ENCODE measurements at places on chromosomes 16 and 17.

GRCh38 chr17:34580685-34581445 is 1.5 kb downstream of the TMEM132E start:
- DNase-seq: no peak

- DNase-seq: no peak
These were observed 10.1 kb upstream of the COL1A1 start for GRCh38 chr17:50211249-50212120.

DNA sequence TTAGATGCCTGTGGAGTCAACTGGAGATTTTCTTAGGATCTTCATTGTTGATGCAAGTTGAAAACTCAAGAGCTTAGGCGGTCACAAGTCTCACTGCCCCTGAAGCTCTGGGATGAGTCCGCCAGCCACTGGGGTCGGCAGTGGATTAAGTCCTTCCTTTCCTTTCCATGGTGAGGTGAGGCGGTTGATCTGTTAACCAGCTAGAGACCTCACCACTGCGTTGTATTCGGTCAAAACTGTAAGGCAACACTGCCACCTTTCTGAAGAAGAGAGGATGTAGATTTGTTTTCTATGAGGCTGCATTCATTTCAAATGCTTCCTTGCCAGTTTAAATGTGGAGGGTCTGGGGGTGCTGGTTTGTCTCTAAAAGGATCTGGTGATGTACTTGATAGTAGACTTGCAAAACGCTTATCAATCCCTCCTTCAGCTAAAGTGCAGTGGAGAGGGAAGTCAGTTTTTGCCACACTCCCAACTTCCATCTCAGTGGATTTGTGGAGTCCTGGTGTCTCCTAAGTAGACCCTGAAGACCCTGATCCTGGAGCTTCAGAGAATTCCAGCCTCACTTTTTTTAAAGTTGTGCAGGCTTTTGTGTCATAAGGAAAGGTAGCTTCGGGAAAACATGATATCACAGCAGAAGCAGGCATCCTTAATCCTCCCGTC is 1.7 kb downstream of the MYOCD start:
- DNase-seq: peak; percentile 15

DNA sequence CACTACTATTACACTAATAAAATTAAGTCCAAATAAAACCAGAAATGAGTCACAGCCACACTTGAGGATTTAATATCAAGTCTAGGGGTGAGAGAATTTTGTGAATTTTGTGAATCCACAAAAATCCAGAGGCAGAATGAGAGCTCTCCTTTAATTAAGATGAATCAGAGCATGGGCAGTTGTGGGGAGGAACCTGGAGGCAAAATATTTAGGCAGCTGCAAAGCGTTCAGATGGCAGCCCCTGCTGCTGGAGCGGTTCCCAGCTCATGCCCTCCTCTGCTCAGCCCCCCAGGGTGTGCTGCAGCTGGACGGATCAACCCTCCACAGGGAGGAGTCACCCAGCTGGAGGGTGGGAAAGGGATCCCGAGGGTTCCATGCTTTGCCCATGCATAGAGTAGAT is 43.4 kb upstream of the IRX6 start:
- DNase-seq: no peak

GRCh38 chr16:53950677-53951076 is 246.7 kb downstream of the FTO start:
- DNase-seq: no peak

DNA sequence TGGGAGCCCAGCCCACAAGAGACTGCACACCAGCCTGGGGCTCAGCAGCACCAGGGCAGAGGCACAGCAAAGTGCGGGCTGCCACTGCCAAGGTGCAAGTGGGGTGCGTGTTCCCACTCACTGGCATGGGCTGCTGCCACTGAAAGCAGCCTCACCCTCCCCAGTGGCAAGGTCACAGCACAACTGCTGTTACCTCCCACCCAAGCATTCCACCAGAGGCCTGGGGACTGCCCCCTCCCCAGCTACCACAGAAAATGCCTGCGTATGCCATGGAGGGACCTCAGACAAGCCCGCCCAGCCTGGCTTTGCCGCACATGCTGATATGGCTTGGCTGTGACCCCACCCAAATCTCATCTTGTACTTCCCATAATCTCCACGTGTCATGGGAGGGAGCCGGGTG is 33.1 kb downstream of the MEAK7 start:
- no peak for DNase-seq

DNA sequence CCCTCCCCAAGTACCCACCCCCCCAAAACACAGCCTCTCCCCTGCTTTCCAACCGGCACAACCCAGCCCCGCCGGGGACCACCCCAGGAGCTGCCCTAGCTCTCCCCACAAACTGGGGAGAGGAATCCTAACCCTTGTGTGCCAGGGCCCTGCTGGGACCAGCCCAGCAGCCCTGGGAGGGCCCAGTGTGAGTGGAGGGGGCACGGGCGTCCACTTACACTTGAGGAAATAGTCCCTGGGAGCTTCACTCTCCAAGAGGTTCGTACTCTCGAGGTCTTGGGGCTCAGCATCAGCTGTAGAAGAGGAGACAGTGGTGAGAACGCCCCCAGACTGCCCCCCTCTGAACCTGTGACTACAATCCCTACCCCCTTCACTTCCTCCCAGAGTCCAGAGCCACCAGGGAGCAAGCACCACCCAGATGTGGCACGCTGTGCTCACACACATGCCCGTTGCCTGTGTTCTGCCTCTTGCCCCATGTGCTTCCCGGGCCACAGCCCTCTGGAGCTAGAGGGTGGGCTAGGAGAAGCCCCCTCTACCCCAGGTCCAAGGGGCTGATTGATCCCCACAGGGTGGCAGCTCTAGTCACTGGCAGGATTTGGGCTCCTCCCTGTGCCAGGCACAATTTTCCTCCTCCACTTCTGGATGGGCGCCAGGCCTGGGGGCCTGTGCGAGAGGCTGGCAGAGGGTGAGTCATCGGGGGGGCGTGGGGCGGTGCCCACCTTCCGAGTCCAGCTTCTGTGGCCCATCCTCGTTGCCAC is 3.0 kb downstream of the TRIM47 start:
- DNase-seq: no peak

DNA sequence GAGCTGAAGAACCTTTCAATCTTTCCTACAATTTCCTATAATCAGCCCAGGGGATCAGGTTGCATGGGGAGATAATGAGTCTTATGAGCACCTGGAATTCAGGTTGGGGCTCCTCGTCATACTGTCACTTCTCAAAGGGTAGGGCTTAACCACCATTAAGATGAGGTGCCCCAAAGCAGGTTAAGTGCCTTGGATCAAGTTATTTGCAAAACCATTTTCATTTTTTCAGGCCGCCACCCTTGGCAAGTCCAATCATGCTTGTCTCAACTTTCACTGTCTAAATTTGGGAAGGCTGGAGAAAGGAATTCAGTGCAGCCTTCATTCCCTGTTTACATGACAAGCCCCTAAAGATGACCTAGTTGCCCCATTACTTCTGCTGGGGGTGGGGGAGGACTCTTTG is 44.9 kb upstream of the TANGO6 start:
- no peak for DNase-seq

DNA sequence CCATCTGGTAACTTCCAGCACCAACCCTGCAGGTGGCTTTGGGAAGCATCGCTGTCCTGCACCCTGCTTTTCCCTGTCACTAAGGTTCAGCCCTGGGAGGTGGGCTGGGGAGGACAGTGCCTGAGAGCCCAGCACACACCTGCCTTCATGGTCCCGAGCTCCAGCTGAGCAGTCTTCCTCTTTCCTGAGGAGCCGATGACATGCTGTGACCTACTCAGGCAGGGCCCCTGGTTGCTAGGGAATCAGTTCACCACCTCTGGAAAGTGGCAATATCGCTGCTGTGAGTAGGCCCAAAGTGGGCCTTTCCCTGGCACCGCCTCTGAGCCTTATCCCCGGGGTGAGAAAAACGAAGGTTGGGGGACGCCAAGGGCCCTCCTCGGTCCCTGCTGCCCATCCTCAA is 17.9 kb downstream of the ST3GAL2 start:
- no peak for DNase-seq

DNA sequence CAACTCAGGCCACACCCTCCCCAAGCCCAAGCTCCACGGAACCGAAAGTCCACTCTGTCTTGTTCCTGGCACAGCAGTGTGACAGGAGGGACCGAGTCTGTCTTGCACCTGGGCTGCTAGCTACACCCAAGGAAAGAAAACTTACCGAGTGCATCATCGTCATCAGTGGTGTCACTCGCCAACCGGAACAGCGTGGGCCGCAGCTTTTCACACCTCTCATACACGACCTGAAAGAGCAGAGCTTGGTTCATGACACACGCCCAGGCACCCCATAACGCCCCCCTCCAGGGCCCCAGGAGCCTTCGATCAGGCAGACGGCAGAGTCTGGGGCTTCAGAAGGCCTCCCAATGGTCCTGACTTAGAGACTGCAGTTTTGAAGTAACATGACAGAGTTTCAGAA is 27.5 kb downstream of the GGA2 start:
- no peak for DNase-seq

DNA sequence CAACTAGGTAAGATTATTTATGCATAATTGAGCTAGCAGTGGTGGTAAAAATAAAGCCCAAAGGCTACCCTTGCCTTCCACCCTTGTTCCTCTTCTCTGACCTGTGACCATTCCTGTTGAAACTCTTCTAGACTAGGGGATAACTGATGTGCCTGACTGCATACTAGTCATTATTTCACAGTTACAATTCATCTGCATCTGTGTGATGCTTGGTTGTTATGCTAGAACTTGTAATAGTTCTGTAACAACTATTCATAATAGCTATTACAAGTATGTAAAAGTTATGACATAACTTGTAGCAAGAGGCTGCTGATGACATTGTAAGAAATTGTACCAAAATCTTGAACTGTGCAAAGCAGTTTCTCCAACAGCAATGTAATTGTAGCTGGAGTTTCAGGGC is 2.4 kb upstream of the VAC14 start:
- DNase-seq: no peak

DNA sequence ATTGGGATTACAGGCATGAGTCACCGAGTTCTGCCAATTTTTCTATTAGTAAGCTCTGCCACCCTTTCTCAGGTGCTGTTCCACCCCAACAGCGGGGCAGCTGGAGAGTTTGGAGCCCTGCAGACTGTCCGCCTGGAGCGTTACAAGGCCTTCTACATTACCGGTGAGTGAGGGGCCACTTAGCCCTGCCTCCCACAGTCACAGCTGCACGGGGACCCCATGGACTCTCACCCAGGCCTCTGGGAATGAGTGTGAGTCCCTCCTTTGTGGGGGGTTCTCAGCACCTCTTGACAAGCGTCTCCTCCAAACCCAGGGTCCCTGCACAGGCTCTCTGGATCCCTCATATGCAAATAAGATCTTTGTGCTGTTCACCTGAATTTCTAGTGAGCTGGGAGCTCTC is 56.0 kb downstream of the WIPI1 start:
- DNase-seq: no peak

- no peak for DNase-seq
These were observed 80.6 kb upstream of the SALL1 start for GRCh38 chr16:51231702-51232101.

DNA sequence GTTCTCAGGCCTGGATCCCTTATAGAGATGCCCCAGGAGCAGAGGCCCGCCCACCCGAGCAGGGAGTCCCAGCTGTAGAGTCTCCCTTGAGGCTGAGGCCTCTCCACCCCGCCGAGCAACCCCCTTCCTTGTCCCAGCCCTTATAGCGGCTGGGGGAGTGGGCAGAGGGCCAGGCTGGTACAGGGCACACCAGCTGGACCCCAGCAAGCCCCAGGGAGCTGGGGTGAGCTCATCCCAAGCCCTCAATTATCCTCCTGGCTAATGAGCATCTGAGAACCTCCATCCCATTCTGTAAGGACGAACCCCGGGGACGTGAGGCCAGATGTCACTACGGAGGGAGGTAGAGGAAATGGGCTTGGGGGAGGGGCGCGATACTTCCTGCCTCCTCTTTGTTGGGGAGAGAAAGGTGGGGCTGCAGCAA is 3.2 kb upstream of the SNN start:
- DNase-seq: no peak

DNA sequence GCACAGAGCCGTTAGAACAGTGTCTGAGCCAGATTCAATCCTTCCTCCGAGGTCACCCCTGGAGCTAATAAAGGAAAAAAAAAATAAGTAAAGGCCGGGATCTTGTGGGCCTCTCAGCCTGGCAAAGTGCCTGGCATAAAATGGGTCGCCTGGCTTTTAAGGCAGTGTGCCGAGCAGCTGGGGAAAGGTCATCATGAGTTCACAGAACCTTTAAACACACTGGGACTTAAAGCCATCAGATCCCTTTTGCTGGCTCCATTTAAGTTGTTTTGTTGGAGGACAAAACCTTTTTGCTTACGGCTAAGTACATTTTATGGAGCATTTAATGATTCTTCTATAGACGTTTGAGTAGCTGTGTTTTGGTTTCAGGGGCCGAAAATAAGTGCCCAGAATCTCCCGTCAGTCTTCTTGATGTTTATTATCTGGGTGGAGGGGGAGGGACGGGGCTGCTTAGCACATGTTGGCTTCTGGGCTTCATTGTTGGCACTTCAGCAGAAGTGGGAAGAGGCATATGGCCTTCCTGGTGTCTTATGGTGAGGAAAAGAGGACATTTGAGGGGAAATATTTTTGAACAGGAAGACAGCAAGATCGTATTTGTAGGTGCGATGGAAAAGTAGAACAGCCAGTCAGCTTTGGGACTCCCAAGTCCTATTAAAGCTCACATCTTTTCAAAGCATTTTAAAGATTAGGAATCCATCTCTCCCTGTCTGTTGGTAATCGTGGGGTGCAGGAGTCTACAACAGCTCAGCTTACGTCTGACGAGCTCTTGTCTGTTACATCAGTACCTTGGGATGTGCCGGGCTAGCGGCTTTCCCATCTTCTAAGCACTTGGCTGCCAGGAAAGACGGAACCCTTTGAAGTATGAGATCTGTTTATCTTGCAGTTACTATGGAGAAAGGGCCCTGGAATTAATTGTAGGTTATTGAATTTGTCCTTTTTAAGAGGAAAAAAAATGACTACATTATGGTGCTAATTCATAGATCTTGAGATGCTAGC is 31.1 kb downstream of the RBFOX1 start:
- no peak for DNase-seq

DNA sequence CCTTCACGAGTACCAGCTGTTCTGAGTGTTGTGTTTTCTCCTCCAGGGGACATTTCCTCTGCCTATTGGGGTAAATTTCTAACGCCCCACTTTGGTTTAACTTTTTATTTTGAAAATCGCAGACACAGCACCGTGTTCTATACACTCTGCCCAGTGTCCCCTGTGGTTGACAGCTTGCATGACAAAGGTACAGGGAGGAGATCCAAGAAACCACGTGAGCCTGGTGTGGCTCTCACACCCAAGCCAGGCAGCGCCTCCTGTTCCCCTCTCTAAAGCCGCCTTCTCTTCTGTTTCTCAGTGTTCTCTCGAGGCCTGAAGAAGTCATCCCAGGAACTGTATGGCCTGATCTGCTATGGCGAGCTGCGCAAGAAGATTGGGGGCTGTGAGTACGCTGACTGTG is 25.4 kb downstream of the CRAMP1 start:
- no peak for DNase-seq

DNA sequence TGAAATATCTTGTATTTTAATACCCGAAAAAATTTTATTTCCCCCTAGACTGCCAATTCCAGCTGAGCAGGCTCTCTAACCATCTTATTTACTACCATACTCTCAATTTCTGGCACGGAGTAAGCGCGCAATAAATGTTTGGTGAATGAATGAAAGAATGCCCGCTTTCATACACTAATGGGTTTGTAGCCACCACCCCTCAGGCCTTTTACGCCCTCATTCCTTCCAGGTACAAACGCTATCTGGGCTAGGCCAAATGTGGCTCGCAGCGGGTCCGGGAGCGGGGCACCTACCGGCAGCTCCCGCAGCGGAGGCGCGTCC is 536 bp upstream of the PLD2 start:
- DNase-seq: no peak

- no peak for DNase-seq
These were observed 22.6 kb upstream of the EFCAB13 start for GRCh38 chr17:47301161-47301560.

GRCh38 chr17:14033166-14033565 is 36.1 kb upstream of the COX10 start:
- no peak for DNase-seq
